ENCODE measurements at places on chromosomes 16 and 17.

DNA sequence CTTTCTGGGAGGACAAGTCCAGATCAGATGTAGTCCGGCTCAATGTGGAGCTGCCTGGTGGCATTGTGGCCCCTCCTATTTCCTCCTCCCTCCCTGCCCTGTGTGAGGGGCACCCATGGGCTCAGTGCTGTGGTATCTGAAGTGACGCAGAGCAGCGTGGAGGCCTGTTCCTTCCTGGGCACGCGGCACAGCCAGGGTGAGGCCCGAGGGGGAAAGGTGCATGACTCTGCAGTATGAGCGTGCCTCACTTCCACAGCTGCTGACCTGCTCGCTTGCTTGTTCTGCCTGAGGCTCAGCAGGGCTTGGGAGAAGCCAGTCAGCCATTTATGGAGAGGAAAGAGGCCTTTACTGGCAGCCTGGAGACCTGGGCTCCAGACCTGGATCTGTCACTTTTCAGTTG is 11.7 kb downstream of the TMEM238L start:
- no peak for DNase-seq

DNA sequence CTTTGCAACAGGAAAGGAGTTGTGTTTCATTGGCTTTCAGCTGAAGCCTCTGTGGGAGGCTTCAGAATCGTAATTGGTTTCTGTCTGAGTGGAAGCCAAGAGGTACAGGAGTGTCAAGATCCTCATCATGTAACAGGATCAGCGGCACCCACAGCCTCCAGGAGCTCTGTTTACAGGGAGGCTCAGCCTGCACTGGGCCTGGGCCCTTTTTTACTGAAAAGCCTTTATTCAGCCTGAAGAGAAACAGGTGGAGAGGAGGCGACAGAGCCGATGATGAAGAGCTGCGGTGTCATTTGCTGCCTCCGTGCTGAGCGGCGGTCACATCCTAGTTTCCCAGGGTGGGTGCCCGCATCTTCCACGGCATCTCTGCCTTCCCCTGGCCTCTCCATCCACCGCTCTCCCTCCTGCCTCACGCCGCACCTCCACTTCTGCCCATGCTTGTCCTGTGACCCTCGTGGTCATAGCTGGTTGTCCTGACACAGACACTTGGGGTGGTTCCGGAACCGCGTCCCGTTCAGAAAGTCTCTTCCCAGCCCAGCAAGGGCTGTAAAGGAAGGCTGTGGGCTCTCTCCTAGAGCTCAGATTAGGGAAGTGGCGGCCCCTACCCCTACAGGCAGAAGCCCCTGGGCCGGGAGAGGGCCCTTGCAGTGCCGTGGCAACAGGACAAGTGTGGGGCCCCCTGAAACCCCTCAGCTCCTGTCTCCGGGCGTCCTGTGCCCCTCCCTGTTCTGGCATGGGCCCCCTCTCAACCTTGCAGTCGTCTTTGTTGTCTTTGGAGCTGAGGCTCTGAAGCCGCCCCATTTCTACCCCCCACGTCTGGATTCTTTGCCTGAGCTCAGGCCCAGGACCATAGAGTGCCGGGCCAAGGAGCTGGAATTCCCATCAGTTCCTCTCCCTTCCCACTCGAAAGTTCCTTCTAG is 53.9 kb upstream of the CHMP6 start:
- no peak for DNase-seq

GRCh38 chr16:11621920-11622651 is 35.4 kb upstream of the LITAF start:
- DNase-seq = no peak

GRCh38 chr17:78486228-78486802 is 90.9 kb downstream of the DNAH17 start:
- no peak for DNase-seq

GRCh38 chr17:21108651-21109050 is 18.1 kb upstream of the DHRS7B start:
- DNase-seq = no peak

- DNase-seq = no peak
These were observed 42.7 kb downstream of the TIMM22 start for GRCh38 chr17:1039511-1040215.

DNA sequence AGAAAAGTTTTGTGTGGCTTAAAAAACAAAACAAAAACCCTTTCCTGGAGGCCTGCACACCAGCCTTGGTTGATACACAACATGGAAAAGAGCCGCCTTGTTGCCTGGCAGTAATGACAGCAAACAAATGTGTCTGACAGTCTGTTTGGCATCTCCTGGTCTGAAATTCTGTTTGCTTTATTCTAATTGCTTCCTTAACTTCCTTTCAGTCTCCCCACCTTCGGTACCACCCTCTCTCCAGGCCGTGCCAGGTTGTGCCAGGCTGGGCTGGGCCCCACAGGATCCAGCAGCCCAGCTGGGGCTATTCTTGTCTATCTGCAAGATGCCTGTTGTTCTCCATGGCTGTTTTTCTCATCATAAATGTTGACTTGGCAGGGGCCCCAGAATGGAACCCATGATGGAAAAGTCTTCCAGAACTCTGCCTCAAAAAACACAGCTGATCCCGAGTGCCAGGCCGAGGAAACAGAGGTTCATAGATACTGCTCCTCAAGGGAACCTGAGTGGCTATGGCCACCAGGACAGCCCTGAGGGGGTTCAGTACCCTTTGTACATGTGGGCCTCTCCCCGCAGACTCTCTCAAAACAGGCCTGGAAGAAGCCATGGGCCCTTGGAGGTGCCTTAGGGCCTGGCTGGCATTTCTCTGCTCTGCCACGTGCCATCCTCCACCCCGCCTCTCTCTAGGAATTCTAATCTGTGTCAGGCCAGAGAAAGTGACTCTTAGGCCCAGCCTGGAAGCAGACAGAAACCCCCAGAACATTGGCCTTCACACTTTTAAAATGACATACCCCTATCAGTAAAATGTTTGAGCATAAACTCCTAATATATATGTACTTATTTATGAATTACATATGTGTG is 50.5 kb downstream of the YPEL2 start:
- no peak for DNase-seq

Measured in EL (cell line).